Left lung (tissue), 14 donors: ENCODE measurements at places on chromosomes 7 and 10. TPM values are rescaled to one million over a fixed set of nuclear protein-coding genes. Genes with fewer than 3 reads are reported as not detected.

- H3K4me1 ChIP-seq = peaks cover 34% of the 10 kb centered on the region
- H3K4me3 ChIP-seq = no peak overlapping the region
- no peaks in the 10 kb centered on the region for H3K36me3 ChIP-seq
- no peak for DNase-seq
- H3K27ac ChIP-seq = peak overlapping the region; percentile 64
- H3K27me3 ChIP-seq = no peaks in the 10 kb centered on the region
Measured at GRCh38 chr10:110859973-110860376, 11.8 kb upstream of the PDCD4 start.

- DNase-seq = peak; percentile 84
- no peaks in the 10 kb centered on the region for H3K36me3 ChIP-seq
- peaks cover 5% of the 10 kb centered on the region for H3K4me1 ChIP-seq
- peak overlapping the region; percentile 19 for H3K27ac ChIP-seq
- H3K27me3 ChIP-seq = no peaks in the 10 kb centered on the region
Measured at GRCh38 chr10:122267849-122268737, 3.0 kb upstream of the BTBD16 start.

- DNase-seq = no peak
- no peak overlapping the region for H3K4me3 ChIP-seq
- H3K36me3 ChIP-seq = no peaks in the 10 kb centered on the region
- no peak overlapping the region for H3K27ac ChIP-seq
- no peaks in the 10 kb centered on the region for H3K4me1 ChIP-seq
Measured at GRCh38 chr10:4382811-4383210, 443.2 kb upstream of the AKR1E2 start.

DNA sequence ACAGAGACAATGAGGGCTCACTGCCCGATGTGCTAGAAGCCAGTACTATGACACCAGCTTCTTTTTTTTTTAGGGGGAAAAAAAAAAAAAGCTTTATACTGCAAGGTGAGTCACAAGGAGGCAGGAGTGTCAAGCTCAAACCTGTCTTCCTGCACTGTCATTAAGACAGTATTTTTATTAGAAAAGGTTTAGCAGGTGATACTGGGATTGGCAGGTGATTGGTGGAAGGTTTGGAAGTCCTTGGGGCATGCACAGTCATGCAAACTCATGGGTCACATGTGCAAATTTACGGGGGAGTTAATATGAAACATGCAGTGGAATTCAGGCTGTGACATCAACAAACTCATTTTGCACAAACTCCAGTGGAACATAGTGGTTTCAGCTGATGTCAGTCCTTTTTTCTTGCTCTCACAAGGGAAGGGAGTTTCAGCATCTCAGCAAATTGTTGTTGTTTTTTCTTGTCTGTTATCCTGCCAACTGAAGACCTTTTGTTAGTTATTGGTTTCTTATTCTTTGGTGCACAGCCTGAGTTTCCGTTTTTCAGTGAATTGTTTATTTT lies 530.6 kb downstream of the ANKRD7 start:
- DNase-seq = no peak
- no peak overlapping the region for H3K4me3 ChIP-seq
- H3K27ac ChIP-seq = no peak overlapping the region
- no peaks in the 10 kb centered on the region for H3K36me3 ChIP-seq

- no peak overlapping the region for H3K27ac ChIP-seq
- no peak overlapping the region for H3K4me3 ChIP-seq
- DNase-seq = no peak
- no peaks in the 10 kb centered on the region for H3K36me3 ChIP-seq
- peaks cover 18% of the 10 kb centered on the region for H3K4me1 ChIP-seq
Measured at GRCh38 chr10:3196958-3197347, 24.4 kb upstream of the PITRM1 start.

DNA sequence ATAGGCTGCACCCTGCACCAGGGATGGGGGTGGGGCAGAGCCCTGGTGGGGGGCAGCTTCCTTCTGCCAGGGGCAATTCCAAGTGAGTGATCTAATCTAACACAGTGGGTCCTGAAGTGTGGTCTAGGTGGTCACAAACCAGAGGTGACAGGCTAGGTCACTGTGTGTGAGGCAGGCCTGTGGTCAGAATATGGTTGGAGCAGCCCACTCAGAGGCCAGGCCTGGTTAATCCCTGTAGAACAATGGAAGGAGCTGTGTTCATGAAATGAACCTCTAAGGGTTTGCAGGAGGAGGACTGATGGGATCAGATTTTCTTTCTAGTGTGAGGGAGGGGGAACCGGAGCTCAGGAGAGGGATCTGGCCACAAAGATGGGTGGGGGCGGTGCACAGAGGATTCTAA lies 10.0 kb upstream of the TSPAN14 start:
- no peaks in the 10 kb centered on the region for H3K27me3 ChIP-seq
- no peak for DNase-seq
- no peak overlapping the region for H3K4me3 ChIP-seq
- H3K36me3 ChIP-seq = no peaks in the 10 kb centered on the region
- peaks cover 25% of the 10 kb centered on the region for H3K4me1 ChIP-seq

DNA sequence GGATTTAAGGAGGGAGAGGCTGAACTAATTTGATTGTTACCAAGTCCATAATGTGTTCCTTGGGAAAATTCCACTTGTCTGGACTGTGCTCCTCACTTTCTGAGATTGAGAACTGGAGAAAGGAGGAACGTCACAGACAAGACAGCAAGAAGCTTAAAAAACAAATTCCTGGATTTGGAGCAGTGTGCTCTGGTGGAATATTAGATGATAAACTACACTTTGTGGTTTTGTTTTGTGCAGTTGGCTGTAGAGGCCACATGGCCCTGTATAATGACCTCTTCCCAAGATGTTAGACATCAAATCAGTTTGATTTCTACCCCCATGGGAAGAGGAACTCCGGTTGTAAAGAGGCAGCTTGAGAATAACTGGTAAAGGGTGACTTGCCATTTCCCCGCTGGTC lies 421.3 kb upstream of the GALNT17 start:
- H3K4me1 ChIP-seq = peaks cover 4% of the 10 kb centered on the region
- no peaks in the 10 kb centered on the region for H3K27me3 ChIP-seq
- no peak overlapping the region for H3K27ac ChIP-seq
- H3K36me3 ChIP-seq = no peaks in the 10 kb centered on the region
- H3K4me3 ChIP-seq = no peak overlapping the region

DNA sequence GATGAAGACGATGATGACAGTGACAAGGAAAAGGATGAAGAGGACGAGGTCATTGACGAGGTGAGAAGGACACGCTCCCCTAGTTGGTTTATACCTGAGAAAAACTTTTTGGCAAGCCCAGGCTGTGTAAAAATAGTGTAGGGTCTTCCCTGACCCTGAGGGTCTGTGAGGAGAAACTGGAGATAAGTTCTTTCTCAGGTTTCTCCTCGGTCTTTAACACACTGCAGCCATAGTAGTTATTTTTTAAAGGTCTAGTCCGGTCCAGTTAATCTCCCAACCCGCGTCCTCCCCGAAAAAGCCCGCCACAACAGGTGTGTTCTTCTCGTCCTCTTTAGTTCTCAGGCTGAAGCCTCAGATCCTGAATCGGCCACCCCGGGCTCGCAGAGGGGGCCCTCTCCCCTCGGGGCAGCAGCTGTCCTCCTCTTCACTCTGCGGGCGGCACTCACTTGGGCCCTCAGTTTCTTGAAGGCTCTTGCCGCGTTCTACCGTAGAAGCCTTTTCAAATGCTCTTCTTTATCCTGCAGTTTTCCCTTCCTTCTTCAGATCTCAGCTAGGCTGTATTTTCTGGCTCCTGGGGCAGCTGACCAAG lies 411 bp downstream of the BCCIP start:
- H3K4me1 ChIP-seq = peaks cover 51% of the 10 kb centered on the region
- H3K27me3 ChIP-seq = no peaks in the 10 kb centered on the region
- H3K27ac ChIP-seq = peak overlapping the region; percentile 92

- H3K27ac ChIP-seq = peak overlapping the region; percentile 93
- H3K27me3 ChIP-seq = no peaks in the 10 kb centered on the region
- no peak for DNase-seq
- no peaks in the 10 kb centered on the region for H3K36me3 ChIP-seq
- H3K4me3 ChIP-seq = peak overlapping the region; percentile 95
Measured at GRCh38 chr10:69317175-69317604, 38.9 kb downstream of the HK1 start.

DNA sequence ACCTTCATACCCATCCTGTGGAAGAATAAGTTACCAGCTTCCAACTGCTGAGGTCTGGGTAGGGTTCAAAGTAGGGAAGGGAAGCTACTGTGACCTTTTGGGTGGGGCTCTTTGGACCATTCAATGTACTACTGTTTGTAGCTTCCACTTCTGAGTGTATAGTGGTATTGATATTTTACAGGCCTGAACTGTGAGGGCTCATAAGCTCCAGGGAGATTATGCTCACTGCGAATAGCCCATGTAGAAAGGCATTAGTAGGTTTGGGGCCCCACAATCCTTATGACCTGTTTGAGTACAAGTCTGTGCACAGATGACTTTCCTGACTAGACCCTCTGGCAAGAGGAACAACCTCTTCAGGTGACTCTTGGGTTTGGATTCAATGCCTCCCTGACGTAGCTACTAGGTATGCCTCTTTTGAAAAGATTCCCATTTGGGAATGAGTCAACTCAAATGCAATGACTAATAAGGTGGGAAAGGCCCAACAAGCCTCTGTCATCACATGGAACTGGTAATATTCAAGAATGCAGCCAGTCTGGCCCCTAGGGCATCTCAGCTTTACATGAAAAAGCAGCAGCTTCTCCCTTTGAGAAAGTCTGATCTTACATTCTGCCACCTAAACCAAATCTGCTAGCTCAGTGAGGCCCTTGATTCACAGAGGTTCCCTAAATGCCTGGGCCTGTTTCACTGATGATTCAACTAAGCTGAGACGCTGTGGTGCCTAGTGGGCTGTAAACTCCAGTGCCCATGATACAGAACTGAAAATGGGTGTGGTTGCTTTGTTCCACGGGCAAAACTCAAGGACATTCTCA lies 79.8 kb downstream of the ABI1 start:
- no peaks in the 10 kb centered on the region for H3K36me3 ChIP-seq
- no peak for DNase-seq
- no peaks in the 10 kb centered on the region for H3K27me3 ChIP-seq
- H3K27ac ChIP-seq = no peak overlapping the region
- H3K4me1 ChIP-seq = peaks cover 40% of the 10 kb centered on the region

- no peak for DNase-seq
- no peaks in the 10 kb centered on the region for H3K27me3 ChIP-seq
- H3K4me3 ChIP-seq = no peak overlapping the region
- no peaks in the 10 kb centered on the region for H3K36me3 ChIP-seq
Measured at GRCh38 chr7:69795932-69796331, 197.7 kb downstream of the AUTS2 start.

DNA sequence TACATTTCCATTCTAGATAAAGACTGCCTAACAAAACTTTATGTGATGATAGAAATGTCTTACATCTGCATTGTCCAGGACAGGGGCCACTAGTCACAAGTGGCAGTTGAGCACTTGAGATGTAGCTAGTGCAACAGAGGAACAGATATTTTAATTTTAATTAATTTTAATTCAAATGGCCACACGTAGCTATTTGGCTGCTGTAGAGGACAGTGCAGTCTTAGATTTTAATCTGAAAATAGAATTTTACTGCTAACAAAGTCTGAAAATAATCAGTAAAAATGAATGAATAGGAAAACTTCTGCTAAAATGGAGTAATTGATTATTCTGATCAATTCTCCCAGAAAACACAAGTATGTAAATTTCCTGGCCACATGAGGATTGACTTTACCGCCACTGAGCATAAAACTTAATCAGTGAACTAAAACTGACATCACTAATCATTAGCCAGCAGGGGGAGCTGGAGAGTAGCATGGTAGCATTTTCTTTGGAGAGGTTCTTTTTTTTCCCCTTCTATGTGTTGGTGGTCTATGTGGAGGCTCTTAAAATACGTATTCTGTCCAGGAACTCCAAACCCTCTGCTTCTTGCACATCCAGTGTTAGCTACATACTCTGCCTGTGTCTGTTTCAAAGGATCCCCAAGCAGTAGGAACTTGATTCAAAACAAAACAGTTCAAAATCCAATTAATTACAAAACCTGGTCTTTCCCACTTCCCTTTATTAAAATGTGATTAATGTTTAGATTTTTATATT lies 52.1 kb downstream of the TSPAN12 start:
- peak; percentile 68 for DNase-seq
- no peak overlapping the region for H3K4me3 ChIP-seq
- no peaks in the 10 kb centered on the region for H3K27me3 ChIP-seq
- H3K4me1 ChIP-seq = peaks cover 6% of the 10 kb centered on the region
- H3K36me3 ChIP-seq = no peaks in the 10 kb centered on the region

Gene FAM131B
- total RNA-seq = 0.60 TPM

Gene EPHA1
- total RNA-seq = 16.1 TPM
